Cortex of kidney (tissue), 1 donor: ENCODE measurements at places on chromosomes 3 and 15.

DNA sequence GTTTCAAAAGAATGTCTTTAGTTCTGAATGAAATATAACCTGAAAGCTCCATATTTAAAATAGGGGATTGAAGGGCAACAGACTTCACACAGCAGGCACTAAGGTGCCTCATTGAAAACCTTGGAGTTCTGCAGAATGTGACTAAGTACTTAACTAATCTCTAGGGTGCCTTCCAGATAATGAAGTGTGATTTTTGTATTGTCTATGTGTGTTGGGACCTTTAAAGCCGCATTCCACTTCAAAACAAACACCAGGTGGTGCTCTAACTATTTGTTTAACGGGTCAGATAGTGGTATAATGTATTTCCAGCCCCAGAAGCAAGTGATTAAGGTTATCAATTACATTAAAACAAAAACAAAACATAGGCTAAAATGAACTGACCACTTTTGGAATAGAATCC, 28.0 kb downstream of the TFG start:
- DNase-seq = no peak

DNA sequence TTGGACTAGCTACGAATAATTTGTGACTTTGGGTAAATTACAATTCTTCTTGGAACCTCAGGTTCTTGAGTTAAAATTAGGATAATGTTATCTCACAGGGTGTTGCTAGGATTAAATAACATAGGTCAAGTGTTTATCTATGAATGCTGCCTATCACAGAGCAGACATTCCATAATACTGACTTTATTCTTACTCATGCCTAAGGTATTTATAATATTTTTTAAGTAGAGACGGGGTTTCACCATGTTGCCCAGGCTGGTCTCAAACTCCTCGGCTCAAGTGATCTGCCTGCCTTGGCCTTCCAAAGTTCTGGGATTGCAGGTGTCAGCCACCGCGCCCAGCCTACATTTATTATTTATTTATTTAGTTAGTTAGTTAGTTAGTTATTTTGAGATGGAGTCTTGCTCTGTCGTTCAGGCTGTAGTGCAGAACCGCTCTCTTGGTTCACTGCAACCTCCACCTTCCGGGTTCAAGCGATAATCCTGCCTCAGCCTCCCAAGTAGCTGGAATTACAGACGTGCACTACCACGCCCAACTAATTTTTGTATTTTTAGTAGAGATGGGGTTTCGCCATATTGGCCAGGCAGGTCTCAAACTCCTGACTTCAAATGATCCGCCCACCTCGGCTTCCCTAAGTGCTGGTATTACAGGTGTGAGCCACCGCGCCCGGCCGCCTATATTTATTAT, 741 bp upstream of the ZNF106 start:
- DNase-seq = no peak

DNA sequence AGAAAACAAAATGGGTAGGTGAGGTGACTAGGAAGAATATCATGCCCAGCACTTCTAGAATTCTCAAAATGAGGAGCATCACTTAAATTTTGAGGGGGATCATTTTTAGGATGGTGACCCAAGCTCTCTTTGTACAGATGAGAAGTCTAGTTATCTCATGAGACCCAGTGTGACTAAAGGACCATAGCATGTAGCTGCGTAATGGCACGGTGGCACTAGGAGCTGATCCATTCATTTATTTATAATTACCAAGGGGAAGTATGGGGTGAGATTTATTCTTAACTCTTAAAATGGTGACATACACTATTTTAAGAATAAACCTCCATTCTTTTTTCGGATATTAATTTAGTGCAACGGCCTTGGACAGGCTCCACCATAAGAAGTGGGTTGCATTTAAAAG, 8.3 kb downstream of the IQGAP1 start:
- no peak for DNase-seq

DNA sequence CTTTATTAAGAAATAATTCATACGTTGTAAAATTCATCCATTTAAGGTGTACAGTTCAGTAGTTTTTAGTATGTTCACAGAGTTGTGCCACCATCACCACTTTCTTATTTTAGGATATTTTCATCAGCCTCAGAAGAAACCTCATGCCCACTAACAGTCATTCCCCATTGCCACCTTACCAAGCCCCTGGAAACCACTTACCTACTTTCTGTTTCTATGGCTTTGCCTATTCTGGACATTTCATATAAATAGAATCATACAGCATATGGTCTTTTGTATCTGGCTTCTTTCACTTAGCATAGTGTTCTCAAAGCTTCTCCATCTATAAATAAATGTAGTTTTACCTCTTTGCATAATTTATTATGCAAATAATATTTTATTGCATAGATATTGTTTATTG, 6.6 kb downstream of the FETUB start:
- no peak for DNase-seq

DNA sequence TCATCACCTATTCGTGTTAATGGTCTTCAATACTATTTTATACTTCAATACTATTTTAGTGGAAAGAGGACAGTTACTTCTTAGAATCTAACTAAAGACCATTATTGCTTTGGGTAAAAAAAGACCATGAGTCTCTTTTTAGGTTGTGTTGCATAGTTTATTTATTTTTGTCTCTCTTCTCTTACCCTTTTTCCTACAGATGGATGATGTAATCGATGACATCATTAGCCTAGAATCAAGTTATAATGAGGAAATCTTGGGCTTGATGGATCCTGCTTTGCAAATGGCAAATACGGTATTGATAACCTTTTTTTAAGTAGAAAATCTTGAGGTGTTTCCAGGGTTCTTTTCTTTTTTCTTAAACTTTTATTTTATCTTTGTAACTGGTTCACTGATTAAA, 58.5 kb upstream of the SAMMSON start:
- no peak for DNase-seq

DNA sequence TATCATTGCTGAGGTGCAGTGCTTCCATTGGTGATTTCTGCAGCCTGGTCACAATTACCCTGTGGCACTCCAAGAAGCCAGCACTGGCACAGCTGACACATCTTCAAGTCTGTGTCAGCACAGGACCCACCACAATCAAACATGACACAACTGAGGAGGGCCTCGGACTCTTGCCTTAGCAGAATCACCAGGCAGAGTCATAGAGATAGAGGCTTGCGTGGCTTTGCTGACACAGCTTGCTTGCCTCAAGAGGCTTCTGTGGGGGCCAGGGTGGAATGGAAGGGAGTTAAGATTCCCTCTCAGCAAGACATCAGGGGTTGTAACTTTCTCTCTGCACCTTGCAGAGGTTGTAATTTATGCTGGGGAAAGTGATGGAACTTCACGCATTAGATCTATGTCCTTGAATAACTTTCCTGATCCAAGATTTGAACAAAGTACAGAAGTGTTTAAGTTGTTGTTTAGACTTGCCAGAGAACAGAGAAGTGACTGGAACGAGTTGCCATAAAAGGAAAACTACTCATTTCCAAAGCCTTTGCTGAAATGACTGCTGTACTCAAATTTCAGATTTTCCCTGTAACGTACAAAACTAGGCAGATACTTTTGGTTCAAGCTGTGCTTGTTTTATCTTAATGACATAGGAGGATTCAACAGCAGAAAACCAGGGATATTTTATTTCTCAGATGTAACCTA, 170.7 kb downstream of the DIPK2A start:
- no peak for DNase-seq

GRCh38 chr3:60920519-60920918, 330.7 kb downstream of the FHIT start:
- DNase-seq = no peak

- DNase-seq = no peak
Observed at GRCh38 chr3:106729481-106729880, 647.8 kb upstream of the CCDC54 start.

DNA sequence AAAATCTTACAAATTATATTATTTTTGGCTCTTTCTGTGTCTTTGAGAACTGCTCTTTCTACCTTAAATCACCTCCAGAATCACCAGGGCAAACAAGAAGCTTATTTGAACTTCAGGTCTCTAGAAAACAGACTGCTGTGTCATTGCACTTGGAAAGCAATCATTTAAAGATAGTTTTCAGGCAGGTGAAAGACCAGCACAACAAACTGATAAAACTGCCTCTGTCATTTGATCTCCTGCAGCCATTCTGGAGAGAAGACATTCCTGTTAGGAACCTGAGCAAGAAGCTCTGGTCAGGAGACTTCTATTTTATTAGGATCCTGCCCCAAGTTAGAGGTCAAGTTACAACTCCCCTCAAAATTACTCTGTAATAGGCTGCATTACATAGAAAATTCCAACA, 50.7 kb upstream of the AP4E1 start:
- DNase-seq = no peak

DNA sequence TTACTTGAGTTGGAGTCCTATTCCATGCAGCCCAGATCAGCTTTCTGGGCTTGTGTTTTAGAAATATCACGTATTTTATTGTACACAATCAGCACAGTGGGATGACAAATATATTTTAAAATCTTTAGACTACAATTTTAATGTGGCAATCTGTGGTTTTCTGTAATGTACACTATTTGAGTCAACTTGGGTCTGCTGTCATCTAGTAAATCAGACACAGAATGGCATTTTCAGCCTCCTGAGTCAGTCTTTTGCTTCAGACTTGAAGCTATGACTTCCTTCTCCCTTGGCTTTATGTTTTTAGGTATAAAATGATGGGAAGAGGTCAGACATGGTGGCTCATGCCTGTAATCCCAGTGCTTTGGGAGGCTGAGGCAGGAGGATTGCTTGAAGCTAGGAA, 232.1 kb downstream of the NECTIN3 start:
- no peak for DNase-seq

DNA sequence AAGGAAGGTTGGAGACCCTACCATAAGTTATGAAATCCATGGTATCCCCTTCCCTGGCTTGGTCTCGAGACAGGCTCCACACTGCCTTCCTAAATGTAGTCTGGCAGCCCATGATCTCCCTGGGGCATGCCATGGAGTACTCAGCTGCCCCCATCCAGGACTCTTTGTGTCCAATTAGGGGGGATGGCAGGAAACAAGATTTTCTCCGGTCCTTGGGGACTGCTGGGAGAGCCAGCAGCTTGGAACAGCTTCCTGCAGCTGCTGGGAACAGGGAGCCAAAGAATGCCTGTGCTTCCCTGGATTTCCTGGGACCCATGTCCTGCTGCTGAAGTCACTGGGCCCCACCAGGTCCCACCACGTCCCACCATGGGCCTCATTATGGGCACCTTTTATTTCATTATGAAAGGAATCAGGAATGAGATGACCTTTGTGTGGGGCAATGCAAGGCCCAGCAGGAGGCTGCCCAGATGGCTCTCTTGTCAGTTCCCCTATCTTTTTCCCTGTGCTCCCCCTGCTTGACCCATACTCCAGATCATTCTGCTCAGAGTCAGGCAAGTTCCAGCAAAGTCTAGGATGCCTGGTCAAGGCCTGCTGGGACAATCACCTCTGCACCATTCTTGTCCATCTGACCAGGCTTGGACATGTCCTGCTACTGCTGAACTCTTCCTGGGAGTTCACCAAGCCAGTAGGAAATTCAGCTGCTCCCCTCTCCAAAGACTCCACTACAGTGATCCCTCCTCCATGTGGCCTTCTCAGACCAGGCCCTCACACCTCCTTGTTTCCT, 15.0 kb upstream of the DAG1 start:
- DNase-seq = no peak

DNA sequence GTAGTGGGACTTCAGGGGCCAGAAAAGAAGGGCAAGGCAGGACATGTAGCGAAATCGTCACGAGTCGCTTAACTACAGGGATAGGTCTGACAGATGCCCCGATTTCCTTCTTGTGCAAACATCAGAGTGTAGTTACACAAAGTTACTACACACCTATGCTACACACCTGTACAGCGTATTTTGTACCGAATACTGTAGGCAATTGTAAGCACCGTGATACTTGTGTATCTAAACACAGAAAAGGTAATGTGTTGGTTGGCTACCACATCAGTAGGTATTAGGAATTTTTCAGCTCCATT, 515 bp upstream of the MTHFS start:
- no peak for DNase-seq

DNA sequence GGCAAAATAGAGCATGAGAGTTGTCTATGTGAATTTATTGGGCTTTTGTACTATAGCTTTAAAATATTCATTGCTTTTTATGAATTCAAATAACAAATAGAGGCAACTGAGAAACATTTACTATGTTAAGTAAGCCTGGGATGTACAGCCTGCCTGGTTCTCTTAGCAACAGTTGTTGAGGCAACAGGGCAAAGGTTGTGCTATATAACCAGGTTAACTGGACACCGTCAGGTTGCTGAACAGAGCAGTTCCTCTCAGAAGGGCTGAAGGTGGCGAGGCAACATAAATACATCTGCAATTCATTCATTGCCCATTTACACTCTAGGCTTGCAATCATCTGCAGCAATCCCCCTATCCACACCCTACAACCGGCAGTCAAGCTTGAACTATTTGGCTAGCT, 78.2 kb downstream of the GTF2E1 start:
- DNase-seq = no peak

- DNase-seq = no peak
Observed at GRCh38 chr15:92332125-92332899, 61.4 kb upstream of the ST8SIA2 start.

DNA sequence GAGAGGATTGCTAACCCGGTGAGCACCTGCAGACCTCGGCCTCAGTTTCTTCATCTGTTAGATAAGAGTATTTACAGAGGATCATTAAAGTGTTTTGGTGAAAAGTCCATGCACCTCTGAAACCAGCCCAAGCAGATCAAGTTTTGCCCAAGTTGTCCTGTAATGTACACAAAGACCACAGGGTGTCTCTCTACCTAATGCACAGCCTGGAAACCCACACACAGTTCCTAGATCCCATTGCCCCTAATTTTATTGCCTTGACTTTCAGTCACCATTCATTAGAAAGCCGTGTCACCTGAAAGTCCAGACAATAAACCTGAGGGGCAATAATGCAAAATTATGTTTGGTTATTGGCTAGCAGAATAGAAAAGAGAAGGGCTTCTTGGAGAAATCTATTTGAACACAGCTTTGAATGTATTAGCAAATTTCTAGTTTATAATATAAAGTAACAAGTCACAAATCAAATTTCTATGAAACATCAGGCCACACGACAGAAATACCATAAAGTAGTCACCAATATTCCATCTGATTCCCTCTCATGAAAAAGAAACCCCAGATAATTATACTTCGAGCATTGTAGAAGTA, 161.3 kb upstream of the SLC2A2 start:
- DNase-seq = no peak

DNA sequence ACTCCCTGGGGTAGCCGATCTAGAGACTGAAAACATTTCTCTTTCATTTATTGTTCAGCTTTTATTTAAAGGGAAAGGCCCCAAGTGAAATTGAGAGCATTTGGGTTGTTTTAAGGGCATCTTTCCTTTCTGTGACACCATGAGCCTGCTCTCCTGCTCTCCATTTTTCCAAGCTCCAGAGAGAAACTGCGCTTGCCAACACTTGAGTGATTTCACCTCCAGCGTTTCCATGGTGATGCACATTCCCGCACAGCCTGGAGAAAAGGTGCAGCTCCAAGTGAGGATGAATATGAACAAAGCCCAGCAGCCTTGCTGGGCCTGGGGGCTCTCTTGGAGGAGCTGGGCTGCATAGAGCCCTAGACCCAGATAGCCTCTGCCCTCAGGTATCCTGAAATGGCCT, 159.2 kb upstream of the PPP2R3A start:
- no peak for DNase-seq

- no peak for DNase-seq
Observed at GRCh38 chr3:188649521-188649920, 495.6 kb downstream of the LPP start.

- no peak for DNase-seq
Observed at GRCh38 chr3:167733961-167734497, 663 bp downstream of the PDCD10 start.

- no peak for DNase-seq
Observed at GRCh38 chr15:75455982-75456531, 4.6 kb upstream of the SIN3A start.

GRCh38 chr3:151584566-151584965, 123.7 kb upstream of the IGSF10 start:
- DNase-seq = no peak
